ENCODE measurements at places on chromosomes 4 and X.
A peak's percentile ranks its signal among the peaks of the same experiment; 100 is the strongest.

GRCh38 chrX:132749406-132749805 lies 209.0 kb downstream of the HS6ST2 start:
- DNase-seq, result no peak

GRCh38 chrX:52988985-52989917 lies 30.9 kb upstream of the FAM156A start:
- no peak for DNase-seq

DNA sequence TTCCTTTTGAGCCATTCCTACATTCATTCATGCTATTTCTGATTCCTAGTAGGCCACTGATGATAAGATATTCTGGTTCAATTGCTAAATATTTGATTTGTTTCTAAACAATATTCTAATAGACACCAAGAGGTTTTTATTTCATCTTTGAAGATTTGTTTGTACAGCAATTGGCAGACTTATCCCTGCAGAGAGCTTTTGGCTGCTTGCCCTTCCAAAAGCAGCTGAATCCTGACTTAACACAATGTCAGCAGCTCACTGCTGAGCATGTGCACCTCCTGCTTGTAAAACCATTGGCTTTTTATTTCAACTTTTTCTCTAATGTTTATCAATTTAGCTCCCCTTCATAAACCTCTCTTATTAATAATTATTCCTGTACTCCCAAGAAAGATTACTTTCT lies 45.3 kb downstream of the MMRN1 start:
- no peak for DNase-seq

DNA sequence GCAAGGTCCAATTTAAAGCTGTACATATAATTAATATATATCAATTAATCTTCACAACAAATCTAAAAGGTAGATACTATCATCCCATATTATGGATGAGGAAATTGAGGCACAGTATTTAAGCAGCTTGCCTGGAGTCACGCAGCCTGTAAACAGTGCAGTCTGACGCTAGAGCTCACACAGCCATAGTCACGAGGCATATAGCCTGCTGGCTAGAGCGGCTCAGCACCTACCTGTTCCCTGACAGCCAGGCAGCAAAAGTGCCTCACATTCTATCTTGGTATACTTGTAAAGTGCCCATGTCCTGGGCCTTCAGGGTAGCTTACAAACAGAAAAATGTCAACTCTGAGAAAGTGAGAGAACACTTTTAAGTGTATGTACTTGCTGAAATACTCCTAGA lies 222.6 kb upstream of the NEIL3 start:
- no peak for DNase-seq

- peak; percentile 17 for DNase-seq
Measured at GRCh38 chrX:133985164-133985966, at the start of gene GPC3. Gene GPC3 (minus strand): TSS chrX:133985594.

DNA sequence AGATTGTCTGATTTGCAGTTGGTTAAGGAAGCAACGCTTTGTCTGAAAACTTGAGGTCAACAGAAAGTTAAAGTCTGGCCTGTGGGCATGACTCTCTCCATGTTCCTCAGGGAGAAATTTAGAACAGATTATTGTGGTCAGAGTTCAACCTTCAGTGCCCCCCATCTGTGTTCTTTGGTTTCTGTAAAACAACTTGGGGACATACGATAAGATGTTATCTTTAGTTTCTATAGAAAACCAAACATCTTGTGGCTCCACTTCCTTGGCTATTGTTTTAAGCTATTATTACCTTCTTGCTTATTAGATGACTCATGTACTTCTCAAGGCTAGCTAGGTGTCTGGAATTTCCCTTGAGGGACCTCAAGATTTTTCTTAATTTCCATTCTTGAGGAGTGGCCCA lies 507.7 kb downstream of the PDHA2 start:
- no peak for DNase-seq

DNA sequence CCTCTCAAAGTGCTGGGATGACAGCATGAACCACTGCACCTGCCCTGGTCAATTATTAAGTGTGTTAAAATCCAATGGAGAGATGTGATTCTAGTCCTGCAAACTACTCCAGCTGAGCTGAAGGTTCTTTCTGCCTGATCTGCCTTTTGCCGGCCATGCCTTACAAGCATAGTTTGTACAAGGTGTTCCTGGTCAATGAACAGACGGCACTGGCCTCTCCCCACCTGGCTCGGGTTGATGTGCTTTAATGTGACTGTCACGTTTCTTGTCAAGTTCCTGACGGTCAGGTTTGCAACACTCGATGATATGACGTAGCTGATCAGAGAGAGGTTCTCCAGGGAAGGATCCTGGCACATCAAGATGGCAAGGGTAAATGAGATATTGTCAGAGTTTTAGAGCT lies 23.1 kb upstream of the PHKA2 start:
- DNase-seq, result no peak

GRCh38 chrX:17039826-17040225 lies 93.4 kb downstream of the REPS2 start:
- no peak for DNase-seq

GRCh38 chrX:154375156-154375504 lies 696 bp upstream of the FLNA start:
- no peak for DNase-seq

DNA sequence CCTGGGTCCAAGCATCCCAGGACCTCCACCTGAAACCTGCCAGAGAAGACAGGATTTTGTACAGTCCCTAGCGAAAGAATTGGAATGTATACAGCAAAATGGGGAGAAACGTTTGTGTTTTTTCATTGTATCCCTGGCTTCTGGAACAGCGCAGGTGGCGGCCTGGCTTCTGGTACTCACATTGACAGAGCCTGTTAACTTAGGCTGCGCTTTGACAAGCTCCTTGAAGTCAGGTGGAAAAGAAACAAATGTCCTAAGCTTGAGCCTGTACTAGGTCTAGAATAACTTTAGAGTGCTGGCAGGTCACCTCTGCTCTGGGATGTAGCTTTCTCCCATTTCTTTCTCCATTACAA lies 343.7 kb upstream of the KLF3 start:
- DNase-seq, result no peak

- no peak for DNase-seq
Measured at GRCh38 chr4:56305390-56305789, 81.9 kb downstream of the AASDH start.

DNA sequence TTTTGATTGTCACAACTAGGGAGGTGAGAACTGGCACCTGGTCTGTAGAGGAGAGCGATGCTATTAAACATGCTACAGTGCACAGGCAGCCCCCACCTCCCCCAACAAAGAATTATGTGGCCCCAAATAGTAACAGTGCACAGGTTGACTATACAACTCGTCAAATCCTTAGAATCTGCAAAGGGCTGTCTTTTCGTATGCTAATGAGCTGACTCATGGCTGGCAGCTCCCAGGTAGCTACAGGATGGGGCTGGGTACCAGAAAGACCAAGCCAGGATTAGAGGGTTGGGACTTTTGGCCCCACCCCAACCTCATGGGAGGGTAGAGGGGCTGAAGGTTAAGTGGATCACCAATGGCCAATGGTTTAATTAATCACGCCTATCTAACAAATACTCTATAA lies 104.7 kb upstream of the SORBS2 start:
- no peak for DNase-seq

DNA sequence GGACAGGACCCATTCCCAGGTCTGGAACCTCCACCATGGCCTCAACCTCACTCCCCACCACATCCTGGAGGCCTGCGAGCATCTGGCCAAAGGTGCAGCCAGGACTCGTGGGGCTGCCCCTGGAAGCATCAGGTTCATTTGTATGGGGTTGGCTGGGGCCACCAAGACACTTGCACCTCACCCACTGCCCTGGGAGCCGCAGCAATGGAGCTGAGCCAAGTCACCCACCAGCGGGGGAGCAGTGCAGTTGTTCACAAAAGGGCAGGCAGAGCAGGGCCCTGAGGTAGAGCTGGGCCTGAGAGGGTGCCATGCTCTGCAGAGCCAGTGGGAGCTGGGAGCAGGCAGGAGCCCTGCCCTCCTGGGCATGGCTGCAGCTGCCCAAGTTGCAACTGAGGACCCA lies 163.5 kb downstream of the FAM47A start:
- DNase-seq, result no peak

DNA sequence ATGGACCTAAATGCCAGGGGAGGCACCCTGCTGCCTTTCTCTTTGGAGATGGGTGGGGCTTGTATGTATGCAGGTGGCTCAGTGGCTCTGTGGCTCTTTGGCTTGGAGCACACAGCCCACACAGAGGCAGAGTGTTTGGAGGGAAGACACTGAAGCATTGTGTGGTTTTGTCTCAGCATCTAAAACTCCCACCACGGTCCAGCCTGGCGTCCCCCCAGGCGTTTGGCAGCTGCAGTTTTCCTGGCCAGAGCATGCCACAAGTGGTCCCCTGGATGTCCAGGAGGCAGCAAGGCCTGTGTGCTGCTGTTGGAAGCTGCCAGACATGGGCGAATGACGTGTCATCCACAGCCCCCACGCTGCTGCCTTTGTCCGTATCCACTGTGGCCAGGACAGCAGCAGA lies 32.2 kb upstream of the PSAPL1 start:
- no peak for DNase-seq

- DNase-seq, result no peak
Measured at GRCh38 chr4:54073271-54073880, 9.0 kb upstream of the CHIC2 start.

DNA sequence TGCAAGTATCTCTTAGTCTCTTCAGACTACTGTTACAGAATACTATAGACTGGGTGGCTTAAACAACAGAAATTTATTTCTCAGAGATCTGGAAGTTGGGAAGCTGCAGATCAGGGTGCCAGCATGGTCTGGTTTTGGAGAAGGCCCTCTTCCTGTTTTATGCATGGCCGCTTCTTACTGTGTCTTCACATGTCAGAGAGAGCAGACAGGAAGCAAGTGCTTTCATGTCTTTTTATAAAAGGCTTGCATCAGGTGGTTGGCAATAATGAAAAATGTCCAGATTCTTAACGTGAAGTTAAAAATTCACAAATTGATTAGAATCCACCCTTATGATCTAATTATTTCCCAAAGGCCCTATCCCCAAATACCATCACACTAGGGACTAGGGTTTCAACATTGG lies 284.9 kb downstream of the RPA4 start:
- no peak for DNase-seq

DNA sequence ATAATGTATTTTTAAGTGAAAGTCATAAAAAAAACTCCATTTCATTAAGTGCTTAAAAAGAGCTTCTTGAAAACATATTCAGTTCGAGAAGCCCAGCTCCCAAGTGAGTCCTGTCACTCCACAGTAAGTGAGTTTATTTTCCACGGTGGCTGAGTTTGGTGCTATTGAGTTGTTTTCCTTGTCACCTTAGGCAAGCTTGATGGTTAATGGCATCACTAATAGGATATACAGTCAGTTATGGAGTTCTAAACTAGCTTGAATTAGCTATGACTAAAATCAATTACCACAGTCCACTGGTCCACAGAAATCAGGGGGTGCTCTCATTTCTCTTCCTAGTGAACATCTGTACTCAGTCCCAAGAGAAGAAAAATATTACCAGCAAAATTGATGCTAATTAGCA lies 1526.2 kb upstream of the IGFBP7 start:
- no peak for DNase-seq

DNA sequence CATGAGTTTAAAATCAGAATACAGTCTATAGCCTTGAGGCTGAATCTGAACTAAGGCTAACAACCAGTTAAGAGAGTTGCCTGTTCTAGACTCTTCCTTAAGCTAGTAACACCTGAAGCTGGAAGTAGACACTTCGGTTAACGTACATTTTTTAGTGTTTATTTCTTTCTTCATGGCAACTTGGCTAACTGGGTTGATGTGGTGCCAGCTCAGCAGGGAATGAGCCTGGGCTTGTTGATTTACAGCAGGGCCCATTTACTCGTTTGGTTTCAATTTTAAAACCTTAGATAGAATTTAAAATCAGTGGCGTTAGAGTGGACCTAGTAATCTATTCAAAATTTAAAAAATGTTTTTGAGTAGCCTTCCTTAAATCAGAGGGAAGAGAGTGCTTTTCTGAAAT lies 137.6 kb upstream of the ESX1 start:
- no peak for DNase-seq

- no peak for DNase-seq
Measured at GRCh38 chrX:136468391-136469103, 19.2 kb upstream of the BRS3 start.

GRCh38 chr4:99628040-99628439 lies 29.6 kb downstream of the C4orf54 start:
- DNase-seq, result no peak

DNA sequence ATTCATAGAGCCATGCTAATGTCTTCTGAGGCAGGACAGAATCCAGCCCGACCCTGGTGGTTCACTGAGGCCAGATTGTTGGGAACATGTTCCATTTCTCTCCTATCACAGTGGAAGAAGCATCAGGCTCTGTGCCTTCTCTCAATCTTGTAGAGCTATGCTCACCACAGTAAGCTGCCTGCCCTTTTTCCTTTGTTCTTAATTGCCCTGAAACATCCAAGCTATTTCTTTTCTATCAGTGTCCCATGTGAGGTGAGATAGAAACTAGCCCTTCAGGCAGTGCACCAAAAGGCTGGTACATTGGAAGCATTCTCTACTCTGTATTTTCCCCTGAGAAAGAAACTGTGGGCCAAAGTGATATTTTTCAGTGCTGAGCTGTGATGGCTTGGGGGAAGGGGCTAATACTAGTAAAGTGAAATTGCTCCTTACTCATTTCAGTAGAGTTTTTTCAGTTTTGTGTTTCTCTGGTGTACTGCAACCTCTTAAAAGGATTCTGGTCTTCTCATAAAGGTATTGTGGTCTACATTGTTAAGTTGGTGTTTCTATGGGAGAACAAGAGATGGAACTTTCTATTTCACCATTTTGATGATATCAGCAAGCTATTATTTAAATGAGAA lies 611.2 kb downstream of the RPA4 start:
- no peak for DNase-seq

- no peak for DNase-seq
Measured at GRCh38 chrX:147570483-147570882, 341.2 kb upstream of the FMR1 start.

DNA sequence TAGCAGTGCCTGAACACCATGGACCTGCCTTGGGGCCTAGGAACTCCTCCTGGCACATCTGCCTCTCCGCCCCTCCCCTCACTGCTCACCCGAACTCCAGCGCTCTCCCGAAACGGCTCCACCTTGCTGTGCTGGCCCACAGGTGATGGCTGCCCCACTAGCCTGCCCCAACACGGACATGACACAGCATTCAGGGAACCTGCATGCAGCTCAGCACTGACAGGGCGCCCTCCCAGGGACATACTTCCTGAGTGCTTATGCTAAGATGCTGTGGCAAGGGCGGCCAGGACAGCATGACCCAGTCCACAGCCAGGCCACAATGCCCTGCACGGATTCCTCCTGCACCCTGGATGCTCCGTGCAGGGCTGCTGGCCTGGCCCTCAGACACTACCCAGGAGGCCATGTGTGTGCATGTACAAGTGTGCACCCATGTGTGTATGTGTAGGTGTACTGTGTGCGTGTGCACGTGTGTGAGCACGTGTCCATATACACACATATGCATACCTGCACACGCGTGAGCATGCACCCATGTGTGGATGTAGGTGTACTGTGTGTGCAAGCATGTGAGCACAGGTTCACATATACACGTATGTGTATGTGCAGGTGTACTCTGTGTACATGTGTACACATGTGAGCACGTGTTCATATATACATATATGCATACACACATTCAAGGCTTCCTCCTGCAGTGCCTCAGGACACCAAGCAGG lies 6.0 kb downstream of the TMEM271 start:
- no peak for DNase-seq

GRCh38 chr4:8820178-8821102 lies 51.2 kb downstream of the HMX1 start:
- DNase-seq, result no peak

- no peak for DNase-seq
Measured at GRCh38 chr4:152850377-152850776, 70.6 kb downstream of the ARFIP1 start.

Measured in D721Med (cell line).